ENCODE measurements at places on chromosomes 5 and 9. TPM values are rescaled to one million over a fixed set of nuclear protein-coding genes. Genes with fewer than 3 reads are reported as not detected.

- peaks cover 33% of the 10 kb centered on the region for H3K36me3 ChIP-seq
- no peak overlapping the region for H3K4me3 ChIP-seq
- no peak overlapping the region for H3K27ac ChIP-seq
These were observed 35.6 kb downstream of the SLC30A5 start for GRCh38 chr5:69129413-69129812.

DNA sequence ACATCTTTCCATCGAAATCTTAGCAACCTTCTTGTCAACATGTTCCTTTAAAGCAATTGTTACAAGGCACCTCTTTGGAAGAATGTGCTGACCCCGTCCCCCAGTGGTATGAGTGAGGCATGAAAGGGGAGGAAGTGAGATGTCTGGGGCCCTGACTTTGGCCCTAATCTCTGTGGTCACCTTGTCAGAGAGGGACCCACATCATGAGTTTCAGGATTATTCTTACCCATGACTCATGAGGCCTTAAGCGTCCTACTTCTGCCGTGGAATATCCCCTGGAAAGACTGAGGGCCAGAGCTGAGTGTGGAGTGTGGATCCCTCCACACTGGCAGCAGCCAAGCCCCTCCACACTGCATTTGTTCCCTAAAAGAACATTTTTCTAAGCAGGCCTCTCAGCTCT is 81.2 kb downstream of the FSTL4 start:
- no peak overlapping the region for H3K4me3 ChIP-seq
- no peaks in the 10 kb centered on the region for H3K4me1 ChIP-seq
- no peaks in the 10 kb centered on the region for H3K27me3 ChIP-seq
- H3K36me3 ChIP-seq: no peaks in the 10 kb centered on the region

DNA sequence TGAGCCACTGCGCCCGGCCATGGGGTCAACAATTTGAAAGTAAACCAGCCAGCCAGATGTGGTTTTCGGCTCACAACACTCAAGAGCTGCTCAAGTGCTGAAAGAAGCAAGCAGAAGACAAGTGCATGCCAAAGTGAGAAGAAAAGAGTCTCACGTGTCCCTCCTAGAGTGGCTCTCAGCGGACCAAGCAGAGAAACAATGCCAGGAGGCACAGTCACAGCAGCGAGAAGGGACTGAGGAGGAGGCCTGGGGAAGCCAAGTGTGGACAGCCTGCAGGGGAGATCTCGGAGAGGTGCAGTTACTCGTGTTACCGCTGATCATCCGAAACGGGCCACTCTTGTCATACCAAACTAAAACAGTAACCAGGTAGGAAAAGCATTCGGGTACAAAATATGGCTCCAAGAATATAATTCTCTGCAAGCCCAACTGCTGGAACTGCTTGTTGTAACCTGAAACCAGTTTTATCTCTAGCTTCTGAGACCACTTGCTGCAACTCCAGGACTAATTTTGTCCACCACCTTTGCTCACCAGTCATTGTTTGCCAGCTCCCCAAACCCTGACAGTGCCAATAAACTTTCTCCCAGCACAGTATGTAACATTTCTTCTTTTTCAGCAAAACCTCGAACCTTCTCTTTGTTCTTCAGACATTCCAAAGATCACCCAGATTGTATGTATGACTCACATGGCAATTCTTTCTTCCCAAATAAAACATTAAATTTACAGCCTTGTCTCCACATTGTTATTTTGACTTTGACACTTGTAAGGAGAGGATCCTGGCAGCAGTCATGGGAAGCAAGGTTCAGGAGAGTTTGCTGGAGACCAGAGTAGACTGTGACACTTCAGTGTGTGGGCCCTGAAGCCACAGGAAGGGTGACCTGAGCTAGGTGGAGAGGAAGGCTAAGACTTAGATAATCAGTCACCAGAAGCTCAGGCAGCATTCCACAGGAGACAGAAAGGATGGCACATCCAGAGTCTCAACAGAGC is 6.3 kb downstream of the SLC35D2 start:
- no peaks in the 10 kb centered on the region for H3K36me3 ChIP-seq
- H3K4me3 ChIP-seq: no peak overlapping the region
- peaks cover 4% of the 10 kb centered on the region for H3K4me1 ChIP-seq

DNA sequence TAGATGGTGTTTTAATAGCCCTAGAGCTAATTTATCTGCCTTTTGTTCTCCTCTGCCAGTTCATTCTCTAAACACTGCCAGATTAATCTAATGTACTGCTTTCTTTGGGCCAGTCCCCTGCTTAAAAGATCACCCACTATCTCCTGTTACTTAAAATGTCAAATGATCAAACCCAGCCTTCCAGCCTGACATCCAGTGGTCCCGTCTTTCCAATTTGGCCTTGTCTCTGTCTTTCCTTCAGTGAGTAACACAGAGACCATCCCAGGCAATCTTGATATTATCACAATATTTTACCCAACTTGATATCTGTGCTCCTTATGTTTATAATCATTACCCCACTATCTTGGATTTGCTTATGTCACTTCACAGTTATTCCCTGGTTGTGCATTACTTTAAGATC is 12.0 kb downstream of the PRR16 start:
- H3K4me1 ChIP-seq: no peaks in the 10 kb centered on the region
- H3K36me3 ChIP-seq: no peaks in the 10 kb centered on the region
- no peak overlapping the region for H3K4me3 ChIP-seq
- no peak overlapping the region for H3K27ac ChIP-seq
- no peak for DNase-seq

- peak; percentile 83 for DNase-seq
- H3K36me3 ChIP-seq: no peaks in the 10 kb centered on the region
- H3K4me3 ChIP-seq: no peak overlapping the region
- peak overlapping the region; percentile 63 for H3K27ac ChIP-seq
These were observed 10.3 kb downstream of the LPCAT1 start for GRCh38 chr5:1513326-1514026.

GRCh38 chr9:38360839-38361472 is 31.5 kb upstream of the ALDH1B1 start:
- no peaks in the 10 kb centered on the region for H3K36me3 ChIP-seq
- H3K27me3 ChIP-seq: no peaks in the 10 kb centered on the region
- no peaks in the 10 kb centered on the region for H3K4me1 ChIP-seq
- peak; percentile 22 for DNase-seq
- no peak overlapping the region for H3K27ac ChIP-seq

- H3K4me1 ChIP-seq: no peaks in the 10 kb centered on the region
- no peak for DNase-seq
- H3K27ac ChIP-seq: no peak overlapping the region
- no peak overlapping the region for H3K4me3 ChIP-seq
- H3K27me3 ChIP-seq: no peaks in the 10 kb centered on the region
These were observed 202.5 kb upstream of the NMUR2 start for GRCh38 chr5:152607401-152608160.

GRCh38 chr5:122192497-122193496 is 63.5 kb downstream of the ZNF474 start:
- no peak for DNase-seq
- H3K27me3 ChIP-seq: no peaks in the 10 kb centered on the region
- no peak overlapping the region for H3K27ac ChIP-seq
- H3K4me1 ChIP-seq: peaks cover 5% of the 10 kb centered on the region
- H3K4me3 ChIP-seq: no peak overlapping the region
- no peaks in the 10 kb centered on the region for H3K36me3 ChIP-seq

GRCh38 chr5:154444556-154445421 is 1.0 kb upstream of the SAP30L start:
- peak overlapping the region; percentile 89 for H3K4me3 ChIP-seq
- H3K27me3 ChIP-seq: no peaks in the 10 kb centered on the region
- peaks cover 4% of the 10 kb centered on the region for H3K36me3 ChIP-seq
- H3K4me1 ChIP-seq: peaks cover 19% of the 10 kb centered on the region

DNA sequence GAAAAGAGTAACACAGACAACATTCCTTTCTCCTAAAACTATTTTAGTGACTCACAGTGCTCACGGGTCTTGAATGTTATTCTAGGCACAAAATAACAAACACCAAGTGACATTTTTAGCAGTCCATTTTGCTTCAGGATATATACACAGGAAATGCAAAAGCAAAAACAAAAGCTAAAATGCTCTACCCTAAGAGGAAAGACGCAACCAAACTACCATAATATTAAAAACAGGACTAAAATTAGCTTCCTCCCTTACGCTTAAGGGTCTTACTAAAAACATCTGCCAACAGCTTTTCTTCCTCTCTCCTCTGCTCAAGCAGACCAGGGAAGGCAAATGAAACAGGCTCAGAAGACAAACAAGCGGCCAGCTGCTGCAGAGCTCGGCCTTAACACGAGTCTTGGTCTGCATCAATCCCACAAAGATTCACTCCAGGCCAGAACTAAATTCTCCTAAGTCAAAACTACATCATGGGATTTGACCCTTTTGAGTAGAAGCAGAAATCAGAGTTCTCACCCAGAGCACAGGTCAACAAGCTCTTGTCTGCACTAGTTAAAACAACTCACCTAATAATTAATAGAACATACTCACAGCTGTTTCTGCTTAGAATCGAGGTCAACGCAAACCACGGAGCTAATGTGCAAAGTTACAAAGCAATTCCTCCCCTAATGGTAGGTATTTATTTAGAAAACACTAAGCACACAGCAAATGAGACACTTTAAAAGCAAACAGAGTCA is 62.3 kb downstream of the RAPGEF1 start:
- H3K27me3 ChIP-seq: no peaks in the 10 kb centered on the region
- DNase-seq: no peak
- H3K36me3 ChIP-seq: no peaks in the 10 kb centered on the region
- peaks cover 49% of the 10 kb centered on the region for H3K4me1 ChIP-seq
- H3K4me3 ChIP-seq: no peak overlapping the region
- peak overlapping the region; percentile 89 for H3K27ac ChIP-seq

DNA sequence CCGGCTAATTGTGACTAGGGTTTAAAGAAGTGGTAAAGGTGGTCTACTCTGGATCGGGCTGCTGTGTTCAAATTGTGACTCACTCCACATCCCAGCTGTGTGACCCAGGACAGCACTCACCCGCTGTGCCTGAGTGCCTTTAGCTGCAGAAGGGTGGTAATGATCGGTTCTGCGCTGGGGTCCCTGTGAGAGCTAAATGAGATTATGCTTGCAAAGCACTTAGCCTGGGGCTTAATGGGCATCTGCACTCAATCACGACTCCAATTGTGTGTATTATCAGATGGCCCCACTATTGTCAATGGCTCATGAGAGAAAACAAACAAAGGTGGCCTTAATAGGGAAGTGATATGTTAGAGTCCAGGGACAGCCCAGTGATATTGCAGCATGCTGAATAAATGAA is 25.1 kb upstream of the TBC1D2 start:
- H3K27ac ChIP-seq: no peak overlapping the region
- H3K27me3 ChIP-seq: peaks cover 46% of the 10 kb centered on the region
- no peaks in the 10 kb centered on the region for H3K36me3 ChIP-seq

DNA sequence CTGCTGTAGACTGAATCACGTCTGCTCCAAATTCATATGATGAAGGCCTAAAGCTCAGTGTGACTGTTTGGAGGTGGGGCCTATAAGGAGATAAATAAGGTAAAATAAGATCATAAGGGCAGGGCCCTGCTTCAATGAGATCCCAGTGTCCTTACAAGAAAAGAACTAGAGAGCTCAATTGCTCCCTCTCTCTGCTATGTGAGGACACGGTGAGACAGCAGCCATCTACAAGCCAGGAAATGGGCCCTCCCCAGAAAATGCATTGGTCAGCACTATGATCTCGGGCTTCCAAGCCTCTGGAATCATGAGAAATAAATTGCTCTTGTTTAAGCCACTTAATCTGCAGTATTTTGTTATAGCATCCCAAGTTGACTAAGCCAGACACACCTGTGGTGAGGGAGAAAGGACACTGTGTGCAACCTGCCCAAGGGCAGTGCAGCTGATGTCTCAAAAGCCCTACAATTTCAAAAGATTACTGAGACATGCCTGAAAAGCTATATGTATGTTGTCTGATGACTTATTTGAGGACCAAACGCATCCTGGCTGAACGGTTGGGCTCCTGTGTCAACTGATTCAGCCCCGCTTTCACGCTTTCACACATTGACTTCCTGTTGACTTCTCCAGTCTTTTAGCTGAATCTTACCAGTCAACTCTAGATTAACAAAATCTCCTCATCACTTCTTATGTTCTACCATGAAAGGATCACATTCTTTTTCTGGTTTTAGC is 13.2 kb downstream of the GZMK start:
- peak overlapping the region; percentile 63 for H3K27ac ChIP-seq
- H3K27me3 ChIP-seq: no peaks in the 10 kb centered on the region
- H3K4me1 ChIP-seq: peaks cover 24% of the 10 kb centered on the region
- no peak overlapping the region for H3K4me3 ChIP-seq

GRCh38 chr5:93512799-93513198 is 68.2 kb downstream of the NR2F1-AS1 start:
- H3K4me1 ChIP-seq: no peaks in the 10 kb centered on the region
- no peak overlapping the region for H3K27ac ChIP-seq
- H3K4me3 ChIP-seq: no peak overlapping the region
- no peak for DNase-seq
- H3K27me3 ChIP-seq: no peaks in the 10 kb centered on the region

DNA sequence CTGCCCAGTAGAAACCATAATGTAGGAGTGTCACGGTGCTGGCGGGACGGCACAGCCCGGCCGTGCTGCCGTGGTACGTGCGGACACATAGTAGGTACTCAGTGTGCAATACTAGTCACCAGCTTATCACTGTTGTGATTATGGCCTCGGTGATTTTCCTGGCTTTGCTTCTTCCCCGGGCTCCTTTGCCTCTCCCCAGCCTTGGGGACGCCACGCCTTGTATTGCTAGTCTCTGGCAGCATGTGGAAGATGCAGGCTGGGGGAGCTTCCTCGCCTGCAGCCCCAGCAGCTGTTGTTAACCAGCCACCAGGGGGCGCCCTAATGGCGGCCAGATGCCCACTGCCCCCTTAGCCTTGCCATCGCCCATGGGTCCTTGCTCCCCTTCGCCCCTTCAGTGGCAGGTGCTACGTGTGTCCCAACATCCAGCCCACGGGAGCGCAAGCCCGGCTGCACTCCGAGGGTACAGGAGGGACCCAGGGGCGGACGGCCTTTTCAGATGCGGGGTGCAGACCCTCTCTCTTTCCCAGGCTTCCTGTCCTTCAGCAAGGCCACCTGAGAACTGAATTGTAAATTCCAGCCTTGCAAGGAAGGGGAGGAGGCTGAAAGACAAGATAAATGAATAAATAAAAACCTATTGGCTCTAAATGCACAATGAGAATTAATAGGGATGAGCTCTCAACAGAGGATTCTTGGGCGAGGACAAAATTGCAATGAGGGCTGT is 8.0 kb downstream of the NTNG2 start:
- peaks cover 74% of the 10 kb centered on the region for H3K27me3 ChIP-seq
- H3K4me1 ChIP-seq: no peaks in the 10 kb centered on the region
- DNase-seq: peak; percentile 89
- no peak overlapping the region for H3K4me3 ChIP-seq

DNA sequence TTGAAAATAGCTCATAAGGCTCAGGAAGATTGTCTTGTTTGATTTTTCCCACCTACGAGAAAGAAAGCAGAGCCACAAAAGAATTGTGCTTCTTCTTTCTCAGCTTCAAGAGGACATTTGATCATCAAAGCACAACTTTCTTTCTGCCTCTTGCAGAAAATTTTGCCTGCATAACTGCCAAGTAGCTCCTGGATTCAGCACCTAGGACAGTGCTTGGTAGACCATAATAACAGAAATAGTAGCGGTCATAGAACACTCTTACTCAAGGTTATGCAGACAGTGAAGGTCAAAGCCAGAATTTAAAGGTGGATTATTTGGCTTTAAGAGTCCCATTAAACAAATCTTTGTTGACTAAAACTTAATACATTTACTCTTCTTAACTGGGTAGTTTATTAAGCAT is 594.7 kb upstream of the CCNG1 start:
- no peaks in the 10 kb centered on the region for H3K27me3 ChIP-seq
- no peaks in the 10 kb centered on the region for H3K36me3 ChIP-seq
- H3K4me1 ChIP-seq: no peaks in the 10 kb centered on the region
- DNase-seq: no peak
- H3K27ac ChIP-seq: no peak overlapping the region

The THBS4 gene
- total RNA-seq: 0.92 TPM

The GFPT2 gene
- 4.7 TPM for total RNA-seq

The SLC34A1 gene
- total RNA-seq: 0.14 TPM

The IRGM gene
- 1.1 TPM for total RNA-seq

The IFNW1 gene
- total RNA-seq: not detected

The MOCS2 gene
- 24.4 TPM for total RNA-seq

The DNAJB5 gene
- 5.6 TPM for total RNA-seq

The EXOC3 gene
- 69.1 TPM for total RNA-seq

The PWWP2A gene
- 26.5 TPM for total RNA-seq

Data from spleen (tissue), 13 donors.